ENCODE measurements at places on chromosomes 5 and 9.

DNA sequence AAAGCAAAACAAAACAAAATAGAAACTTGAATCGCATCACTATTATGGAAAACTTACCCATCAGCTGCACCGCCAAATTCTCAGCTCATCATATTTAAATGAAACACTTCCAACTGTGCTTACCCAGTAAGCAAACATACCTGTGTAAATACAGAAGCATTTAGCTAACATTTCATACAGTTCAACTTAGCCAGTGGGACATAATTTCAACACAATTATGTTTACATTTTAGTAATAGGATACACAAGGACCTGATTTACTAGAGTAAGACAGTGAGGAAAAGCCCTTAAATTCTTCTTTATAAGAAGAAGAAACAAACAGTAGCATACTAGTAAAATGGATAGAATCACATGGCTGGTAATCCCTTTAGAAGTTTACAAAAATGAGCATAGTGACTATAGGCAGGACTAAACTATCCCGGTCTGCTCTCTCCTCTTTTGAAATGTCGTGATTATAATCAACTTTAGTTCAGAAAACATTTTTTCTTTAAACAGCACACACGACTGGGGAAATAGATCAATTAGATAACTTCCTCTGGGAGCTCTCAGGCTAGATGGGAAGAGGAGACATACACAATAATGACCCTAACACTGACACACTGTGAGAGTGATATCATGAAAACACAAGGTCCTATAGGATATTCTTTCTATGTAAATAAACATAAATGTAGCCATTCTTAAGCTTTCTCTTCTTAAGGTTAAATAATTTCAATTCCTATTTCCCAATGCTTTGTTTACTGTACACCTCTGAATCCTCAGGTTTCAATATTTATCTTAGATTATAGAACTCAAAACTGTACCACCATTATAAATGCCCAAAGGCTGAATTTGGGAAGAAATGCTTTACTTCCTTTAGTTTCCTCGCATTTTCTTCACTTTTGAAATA lies 15.9 kb upstream of the CDC20B start:
- DNase-seq, result no peak

DNA sequence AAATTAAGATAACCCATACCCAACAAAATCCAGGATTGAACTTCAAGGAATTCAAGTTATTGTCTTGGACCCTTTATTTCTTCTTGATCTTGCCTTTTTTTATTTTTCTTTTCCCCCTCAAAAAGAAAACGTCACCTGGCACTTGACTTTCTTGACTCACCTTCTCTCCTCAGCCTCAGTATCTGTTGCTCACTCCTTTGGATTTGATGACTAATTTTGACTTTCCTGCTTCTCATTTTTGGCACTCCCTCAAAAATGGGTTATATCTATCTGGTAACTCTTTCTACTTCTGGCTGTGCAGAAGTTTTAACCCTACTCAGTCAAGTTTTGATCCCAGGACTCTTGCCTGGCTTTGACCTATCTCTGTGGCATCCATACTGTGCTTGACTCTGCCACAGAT lies 66.6 kb upstream of the SPATA31D4 start:
- no peak for DNase-seq

GRCh38 chr5:143156572-143156971 lies 246.9 kb downstream of the NR3C1 start:
- DNase-seq, result no peak

GRCh38 chr9:38662763-38663593 lies 42.6 kb upstream of the ANKRD18A start:
- DNase-seq, result no peak

DNA sequence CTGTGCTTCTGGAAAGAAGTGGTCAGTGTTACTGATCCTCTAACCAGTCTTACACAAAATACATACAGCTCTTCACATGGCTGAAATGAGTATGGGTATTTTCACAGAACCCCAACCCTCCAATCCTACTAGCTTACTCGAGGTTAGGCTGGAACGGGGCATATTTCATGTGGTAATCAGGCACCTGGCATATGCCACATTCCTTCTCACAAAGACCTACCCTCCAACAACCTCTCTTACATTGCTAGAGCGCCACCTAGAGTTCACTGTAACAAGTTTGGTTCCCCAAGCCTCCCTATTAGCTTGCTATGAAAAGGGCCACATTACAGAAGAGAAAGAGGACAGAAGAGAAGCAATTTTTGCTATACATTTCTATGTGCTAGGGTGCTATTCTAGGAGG lies 597.3 kb downstream of the PRELID2 start:
- no peak for DNase-seq

DNA sequence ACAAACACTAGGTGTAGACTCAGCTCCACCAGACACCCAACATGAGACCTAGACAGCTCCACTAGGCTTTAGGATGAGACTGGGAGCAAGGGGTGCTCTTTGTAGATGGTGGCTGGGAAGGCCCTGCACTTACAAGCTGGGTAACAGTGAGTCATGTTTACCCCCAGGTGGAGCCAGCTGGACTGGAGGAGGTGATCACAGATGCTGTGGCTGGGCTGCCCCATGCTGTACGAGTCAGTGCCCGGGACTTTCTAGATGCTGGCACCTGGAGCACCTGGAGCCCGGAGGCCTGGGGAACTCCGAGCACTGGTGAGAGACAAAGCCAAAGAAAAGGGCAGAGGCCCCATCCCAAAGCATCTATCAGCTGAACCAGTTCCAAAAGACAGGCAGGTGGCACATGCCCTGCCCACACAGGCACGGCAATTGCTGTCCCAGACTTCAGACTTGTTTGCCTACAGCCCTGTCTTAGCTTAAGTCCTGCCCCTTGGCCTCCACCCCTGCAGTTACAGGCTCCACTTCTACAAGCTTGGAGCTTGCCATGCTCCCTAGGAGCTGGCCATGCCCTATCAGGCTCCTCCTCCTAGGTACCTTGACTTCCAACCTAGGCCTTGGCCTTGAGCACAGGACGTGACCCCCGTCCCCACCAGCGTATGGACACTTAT lies 2.7 kb downstream of the CCL27 start:
- no peak for DNase-seq

GRCh38 chr5:79075646-79076426 lies 6.3 kb downstream of the BHMT2 start:
- DNase-seq, result no peak

DNA sequence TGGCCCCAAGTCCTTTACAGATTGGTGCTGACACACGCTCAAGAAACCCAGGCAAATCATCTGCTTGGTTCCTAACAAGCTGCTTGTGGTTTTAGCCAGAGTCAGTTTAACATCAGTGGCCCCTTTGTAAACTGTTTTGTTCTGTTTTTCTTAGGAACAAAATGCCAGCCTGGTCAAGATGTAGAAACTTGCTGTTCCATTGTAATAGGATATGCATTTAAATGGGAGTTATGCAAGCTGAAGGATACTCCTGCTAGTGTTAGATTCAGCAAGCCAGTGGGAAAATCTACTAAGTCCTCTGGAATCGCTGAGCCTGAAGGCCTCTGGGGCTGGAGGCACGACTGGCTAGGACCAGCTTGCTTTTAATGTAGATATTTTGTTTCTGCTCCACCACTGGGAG lies 391.1 kb downstream of the TLE4 start:
- no peak for DNase-seq

GRCh38 chr5:102865510-102866236 lies 110.6 kb downstream of the PAM start:
- peak; percentile 34 for DNase-seq

DNA sequence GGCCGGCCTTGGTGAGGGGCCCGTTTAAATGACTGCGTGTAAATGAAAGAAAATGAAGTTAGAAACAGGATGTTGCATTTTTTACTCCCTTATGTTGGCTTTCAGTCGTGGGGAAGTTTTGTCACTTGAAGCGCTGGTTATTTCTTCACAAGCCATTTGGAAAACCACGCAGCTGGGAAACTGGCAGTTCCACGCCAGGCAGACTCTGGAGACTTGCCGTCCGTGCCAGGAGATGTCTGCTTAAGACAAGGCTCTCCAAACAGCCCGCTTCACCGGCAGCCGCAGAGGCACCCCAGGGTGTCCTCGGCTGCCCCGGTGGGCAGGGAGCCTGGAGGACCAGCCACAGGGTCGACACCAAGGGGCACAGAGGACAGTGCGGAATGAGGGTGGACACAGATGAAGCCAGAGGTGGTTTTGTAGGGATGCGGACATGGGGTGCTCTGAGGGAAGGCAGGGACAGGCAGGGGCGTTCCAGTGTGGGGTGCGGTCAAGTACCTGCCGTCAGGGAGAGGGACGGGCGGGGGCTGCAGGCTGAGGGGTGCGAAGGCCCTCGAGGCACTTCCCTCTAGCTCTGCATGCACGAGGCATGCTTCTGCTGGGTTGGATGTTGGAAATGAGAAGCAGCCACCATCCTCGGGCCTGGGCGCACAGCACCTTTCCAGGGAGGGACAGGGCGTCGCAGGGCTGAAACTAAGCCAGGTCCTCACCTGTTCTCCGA lies 11.1 kb upstream of the AJM1 start:
- no peak for DNase-seq

DNA sequence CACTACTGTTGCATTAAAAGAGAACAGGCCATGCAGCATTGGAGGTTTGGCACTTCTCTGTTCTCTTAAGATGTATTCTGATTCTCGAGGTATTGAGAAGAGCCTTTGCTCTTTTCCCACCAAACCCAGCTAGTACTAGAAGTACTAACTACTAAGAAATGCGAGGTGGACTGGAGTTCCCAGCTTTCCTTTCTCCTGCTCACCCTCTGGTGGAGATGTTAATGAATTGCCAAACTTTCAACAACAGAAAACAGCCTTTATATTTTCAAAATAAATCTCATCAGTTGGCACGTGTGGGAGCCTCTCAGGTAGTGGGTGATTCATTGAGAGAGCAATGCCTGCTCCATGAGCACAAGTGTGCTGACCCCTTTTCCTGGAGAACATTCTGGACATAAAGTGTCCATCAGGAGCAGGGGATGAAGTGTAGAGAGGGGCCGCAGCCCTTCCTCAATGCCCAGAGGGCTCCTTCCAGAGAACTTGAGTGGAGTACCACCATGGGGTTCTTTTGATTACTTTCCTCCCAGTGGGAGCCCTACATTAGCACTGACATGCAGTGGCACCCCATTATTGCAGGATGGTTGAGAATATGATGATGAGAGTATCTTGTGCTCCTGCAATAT lies 45.7 kb downstream of the TMEM174 start:
- no peak for DNase-seq

GRCh38 chr5:50325237-50325832 lies 115.8 kb downstream of the EMB start:
- DNase-seq, result peak; percentile 45

DNA sequence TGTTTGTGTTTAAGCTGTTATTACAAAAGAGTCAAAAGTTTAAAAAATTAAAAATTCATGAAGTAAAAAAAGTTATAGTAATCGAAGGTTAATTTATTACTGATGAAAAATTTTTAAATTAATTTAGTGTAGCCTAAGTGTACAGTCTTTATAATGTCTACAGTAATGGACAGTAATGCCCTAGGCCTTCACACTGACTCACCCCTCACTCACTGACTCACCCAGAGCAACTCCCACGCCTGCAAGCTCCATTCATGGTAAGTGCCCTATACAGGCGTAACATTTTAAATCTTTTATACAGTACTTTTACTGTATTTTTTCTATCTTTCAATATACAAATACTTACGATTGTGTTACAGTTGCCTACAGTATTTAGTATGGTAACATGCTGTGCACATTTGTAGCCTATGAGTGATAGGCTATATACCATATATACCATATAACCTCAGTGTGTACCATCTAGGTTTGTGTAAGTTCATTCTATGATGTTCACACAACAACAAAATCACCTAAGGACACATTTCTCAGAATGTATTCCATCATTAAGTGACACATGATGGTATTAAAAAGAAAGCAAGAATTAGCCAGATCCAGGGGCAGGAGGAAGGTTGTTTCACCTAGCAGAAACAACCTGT lies 40.1 kb downstream of the DCAF10 start:
- no peak for DNase-seq

DNA sequence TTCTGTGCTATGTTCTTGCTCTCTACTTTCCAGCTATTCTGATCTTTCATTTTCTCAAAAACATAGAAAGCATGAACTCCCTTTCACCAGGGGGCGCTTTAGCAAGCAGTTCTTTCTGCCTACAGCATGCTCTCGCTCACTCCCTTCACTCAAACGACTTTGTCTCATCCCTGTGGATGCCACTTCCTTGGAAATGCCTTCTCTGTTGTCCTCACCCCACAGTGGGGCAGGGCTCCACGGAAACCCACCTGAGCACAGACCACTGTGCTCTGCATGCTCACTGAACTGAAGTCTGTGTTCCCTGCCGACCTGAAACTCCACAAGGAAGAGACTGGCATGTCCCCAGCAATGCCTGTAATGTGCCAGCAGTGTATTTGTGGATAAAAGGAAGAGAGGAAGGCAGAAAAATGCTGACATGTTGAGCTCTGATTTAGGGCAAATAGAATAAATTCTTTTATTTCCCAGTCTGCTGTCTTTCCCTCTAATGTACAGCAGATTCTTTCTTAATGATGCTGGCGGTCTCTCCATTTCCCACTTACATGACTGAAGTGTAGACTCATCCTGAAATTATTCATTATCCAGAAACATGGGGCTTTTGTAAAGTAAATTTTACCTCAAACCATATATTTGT lies 4.9 kb upstream of the ROR2 start:
- DNase-seq, result no peak

DNA sequence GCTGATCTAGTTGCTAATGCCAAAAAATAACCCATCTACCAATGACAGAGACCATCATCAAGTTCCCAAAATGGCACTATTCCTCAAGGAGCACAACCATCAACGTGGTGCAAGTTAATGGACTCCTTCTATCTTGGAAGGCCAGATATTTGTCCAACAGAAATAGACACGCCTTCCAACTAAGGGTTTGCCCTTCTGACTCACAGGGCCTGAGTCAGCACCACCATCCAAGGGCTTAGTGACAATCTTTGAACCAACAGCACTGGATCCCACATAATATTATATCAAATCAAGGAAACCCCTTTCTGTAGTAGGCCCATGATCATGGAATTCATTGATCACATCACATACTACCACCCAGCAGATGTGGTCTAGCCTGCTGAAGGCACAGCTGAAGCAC lies 84.3 kb downstream of the MED27 start:
- no peak for DNase-seq

GRCh38 chr9:12968093-12968492 lies 193.3 kb downstream of the LURAP1L start:
- no peak for DNase-seq

- no peak for DNase-seq
Measured at GRCh38 chr9:27117489-27118135, 8.6 kb downstream of the TEK start.

DNA sequence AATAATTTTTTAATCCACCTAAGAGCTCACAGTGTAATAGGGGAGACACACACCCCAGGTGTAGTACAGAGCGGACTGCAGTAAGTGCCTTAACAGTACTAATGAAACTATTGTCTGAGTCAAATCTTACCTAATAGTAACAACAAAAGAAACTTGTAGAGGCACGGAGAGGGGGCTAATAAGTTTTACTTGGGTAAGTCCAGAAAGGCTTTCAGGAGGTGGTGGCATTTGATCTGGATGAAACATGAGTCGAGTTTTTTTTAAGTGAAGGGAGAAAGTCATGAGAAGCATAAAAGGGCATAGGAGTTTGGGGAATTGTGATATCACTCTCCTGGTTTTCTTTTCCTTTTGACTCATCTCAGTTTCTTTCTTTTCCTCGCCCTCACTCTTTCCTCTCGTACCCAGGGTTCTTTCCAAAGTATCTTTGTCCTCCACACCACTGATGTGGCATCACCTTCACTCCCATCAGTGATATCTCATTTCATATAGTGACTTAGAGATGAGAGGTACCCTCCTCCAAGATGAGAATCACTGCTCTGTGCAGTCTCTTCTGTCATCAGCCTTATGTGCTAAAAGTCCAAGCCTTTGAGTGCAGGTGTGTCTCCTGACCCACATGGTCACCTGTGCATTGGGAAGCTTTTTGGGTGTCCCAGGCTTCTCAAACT lies 2.0 kb downstream of the CTNNA1 start:
- DNase-seq, result no peak
